GM19239 (cell line): ENCODE measurements at places on chromosomes 6 and 20.

DNA sequence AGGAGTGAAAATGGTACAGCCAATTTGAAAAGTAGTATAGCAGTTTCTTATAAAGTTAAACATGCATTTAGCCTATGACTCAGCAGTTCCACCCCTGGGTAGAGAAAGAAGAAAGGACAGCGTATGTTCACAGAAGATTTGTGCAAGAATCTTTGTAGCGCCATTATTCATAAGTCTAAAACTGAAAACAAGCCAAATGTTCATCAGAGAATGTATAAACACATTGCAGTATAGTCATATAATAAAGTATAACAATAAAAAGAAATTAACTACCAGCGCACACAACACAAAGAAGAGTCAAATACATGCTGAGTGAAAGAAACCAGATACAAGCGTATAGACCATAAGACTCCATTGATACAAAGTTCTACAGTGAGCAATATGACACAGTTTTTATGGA is 294.0 kb downstream of the SAMD5 start:
- no peak for DNase-seq

GRCh38 chr6:25360621-25361020 is 81.4 kb downstream of the CARMIL1 start:
- no peak for DNase-seq

DNA sequence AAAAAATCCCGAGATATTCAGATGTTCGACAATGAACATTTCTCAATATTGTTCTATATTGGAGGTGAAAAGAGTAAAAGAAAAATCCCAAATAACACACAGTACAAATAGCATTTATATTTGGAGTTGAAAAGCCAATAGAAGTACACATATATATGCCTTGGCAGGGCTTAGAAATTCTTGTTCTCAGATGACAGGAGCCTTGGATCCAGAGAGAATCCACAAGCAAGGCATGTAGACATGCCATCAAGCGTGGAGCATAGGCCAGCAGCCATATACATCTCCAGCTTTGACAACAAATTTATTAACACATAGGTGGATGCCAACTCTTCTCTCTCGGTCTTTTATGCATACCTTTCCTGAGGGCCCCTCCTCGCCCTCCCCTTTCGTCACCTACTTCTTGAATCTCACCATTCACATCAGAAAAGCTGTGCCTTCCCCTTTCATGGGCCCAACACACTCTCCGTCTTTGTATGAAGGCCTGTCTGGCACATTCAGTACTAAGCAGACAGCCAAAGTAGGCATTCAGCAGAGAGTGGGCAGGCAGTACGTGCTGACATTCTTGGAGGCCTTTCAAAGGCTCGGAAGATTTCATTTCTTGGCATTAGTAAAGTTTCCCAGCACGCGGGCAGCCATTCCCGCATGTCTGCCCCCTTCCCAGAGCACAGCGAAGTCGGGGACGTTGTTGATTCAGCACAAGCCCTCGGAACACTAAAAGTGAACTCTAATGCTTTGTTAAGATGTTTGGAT is 18.2 kb downstream of the NEDD9 start:
- DNase-seq = no peak

DNA sequence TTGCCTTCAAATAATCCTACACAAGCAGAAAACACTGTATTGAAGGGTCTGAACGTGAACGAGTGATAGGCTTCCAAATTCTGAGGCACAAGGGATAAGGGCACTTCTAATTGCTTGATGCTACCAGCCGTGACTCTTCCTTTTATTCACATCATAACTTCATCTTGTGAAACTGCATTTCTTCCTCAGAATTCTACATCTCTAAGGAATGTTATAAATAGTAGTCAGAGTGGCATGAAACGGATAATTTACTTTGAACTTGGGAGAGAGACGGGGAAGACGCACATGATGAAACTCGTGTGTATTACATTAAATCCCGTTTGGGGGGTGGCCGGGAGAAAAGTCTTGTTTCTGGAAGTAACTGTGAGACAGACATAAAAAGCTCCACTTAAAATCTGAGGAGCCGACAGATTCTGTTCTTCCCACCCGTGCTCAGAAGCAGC is 754 bp downstream of the HDDC2 start:
- no peak for DNase-seq

DNA sequence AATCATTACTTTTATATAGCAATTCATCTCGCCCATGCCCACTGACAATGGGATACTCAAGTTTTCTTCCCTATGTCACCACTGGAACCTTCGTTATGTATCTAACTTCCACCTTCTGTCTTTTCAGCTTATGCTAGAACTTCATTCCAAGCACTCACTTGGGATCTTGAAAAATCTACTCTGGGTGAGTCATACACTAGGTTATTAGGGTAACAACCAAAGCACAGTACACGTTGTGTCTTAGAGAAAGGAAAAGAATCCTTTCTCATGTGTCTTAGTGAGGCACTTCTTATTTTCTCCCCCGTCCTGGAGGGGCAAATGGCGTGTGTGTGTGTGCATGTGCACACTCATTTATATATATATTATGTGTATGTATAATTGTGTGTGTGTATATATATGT is 18.3 kb upstream of the FAM162B start:
- DNase-seq = no peak
